Glutamatergic neuron (in vitro differentiated cells): ENCODE measurements at places on chromosomes 4 and X.

- no peak for DNase-seq
Observed at GRCh38 chrX:38654302-38654701, 93.0 kb downstream of the TSPAN7 start.

DNA sequence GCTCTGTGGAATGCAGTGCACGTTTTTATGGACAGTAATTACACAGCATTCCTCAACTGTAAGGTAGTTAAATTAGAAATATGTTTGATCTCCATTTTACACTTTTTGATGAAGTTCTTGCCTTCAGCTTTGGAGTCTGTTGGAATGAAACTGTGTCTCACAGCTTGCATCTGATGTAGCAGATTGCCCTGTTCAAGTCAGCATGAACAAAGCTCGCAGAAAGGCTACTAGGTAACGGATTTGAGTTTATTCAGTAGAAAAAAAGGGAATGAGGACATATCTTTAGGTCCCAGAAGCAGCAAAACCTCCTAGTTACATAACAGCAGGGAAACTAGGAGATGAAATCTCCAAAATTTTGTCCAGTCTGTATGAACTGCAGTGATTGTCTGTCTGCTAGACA lies 24.3 kb upstream of the CBLL2 start:
- no peak for DNase-seq

- no peak for DNase-seq
Observed at GRCh38 chr4:168605411-168605810, 108.6 kb downstream of the PALLD start.

DNA sequence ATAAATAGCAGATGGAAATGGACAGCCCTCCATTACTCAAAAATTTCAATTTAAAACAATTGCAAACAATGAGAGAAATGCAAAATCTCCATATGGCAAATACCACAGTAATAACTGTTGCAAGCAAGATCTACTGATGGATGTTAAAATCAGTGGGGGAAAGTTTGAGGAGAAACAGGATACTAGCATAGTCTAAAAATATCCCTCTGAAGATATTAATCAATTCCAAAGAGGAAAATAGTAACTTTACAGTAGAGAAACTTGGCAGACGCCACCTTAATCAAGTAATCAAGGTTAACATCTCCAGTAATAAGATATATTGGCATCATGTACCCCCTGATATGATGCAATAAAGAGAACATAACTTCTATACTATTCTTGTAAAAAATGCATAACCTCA lies 344.8 kb downstream of the ZNF674 start:
- no peak for DNase-seq

GRCh38 chr4:153448003-153448731 lies 18.0 kb upstream of the TMEM131L start:
- DNase-seq: no peak

DNA sequence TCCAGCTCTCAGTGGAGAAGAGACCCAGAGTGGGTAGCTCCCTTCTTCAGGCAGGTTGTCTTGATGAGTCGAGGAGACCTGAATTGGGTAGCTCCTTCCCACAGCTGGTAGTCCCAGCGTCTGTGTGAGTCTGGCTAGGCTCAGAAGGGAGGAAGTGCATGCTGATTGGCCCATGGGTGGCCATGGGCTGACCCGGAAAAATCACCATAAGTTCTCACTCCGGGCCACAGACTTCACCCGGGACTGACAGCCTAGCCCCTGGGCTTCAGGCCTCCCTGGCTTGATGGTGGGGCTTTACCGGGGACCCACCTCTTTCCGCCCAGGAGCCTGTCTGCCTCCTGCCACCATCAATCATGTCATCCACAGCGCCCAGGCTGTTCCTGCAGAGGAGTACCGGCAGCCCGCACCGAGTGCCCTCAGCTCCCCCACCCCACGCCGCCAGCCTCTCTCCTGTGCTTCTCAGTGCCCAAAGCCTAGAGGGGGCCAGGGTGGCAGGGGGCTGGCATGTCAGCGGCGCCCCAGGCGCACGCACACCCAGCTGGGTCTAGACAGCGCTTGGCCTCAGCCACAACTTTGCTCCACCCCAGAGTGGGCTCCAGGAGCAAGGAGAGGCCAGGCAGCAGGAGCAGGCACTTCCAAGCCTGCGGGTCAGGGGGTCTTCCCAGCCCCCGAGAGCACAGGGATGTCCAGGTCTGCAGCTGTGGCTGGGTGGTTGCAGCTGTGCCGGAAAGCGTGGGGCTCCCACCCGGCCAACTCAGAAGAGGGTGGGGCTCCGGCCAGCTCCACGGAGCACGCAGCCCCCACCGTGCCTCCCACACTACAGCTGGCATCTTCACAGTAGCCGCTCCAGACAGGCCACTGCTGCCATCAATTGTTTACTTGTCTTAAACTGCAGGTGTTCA lies 16.1 kb upstream of the SAT1 start:
- no peak for DNase-seq

GRCh38 chr4:74366367-74366911 lies 1.5 kb downstream of the EREG start:
- DNase-seq: no peak

DNA sequence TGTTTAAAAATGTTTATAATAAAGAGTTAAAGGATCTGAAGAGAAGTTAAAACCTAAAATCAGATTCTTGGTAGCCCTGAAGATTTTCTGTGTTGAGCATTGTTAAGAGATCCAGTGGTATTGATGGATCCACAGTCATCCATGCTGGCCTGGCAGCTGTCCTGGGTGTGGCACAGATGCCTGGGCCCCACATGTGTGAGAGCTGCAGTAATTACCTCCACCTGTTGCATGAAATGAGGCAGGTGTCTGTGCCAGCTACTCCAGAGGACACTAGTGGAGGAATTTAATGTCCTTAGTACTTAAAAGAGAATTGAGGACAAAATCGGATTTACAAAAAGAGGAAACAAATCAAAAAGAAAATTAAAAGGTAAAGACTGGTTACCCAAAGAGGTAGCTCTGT lies 44.0 kb downstream of the MGST2 start:
- no peak for DNase-seq

- DNase-seq: no peak
Observed at GRCh38 chr4:39114436-39114835, 52.4 kb downstream of the KLHL5 start.

DNA sequence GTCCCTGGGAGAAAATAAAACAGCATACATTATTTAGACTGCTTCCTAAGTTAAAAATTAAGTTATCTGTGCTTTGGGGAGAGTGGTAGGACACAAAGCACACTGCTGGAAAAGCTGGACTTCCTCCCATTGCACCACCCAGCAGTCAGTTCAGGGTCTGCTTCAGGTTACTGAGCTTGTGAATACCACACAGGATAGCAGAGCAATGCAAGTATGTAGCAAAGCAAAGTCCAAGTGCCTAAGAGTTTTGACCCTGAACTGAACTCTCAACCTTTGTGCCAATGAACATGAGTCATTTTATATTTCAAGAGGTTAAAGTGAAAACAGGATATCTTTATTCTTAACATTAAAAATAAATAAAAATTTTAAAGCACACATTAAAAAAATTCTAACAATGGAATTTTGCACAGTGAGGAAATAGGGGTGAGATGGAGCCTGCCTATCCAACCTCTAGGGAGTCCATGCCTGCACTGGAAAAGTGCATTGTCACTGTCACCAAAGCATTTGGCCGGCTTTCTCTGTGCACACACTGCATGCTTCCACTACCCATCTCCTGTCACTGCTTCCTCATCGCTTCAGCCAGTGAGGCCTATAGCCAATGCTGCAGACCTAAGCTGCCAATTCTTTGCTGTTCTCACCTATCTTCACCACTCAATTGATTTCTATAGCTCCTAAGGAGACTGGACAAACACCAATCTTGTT lies 50.9 kb downstream of the ABCG2 start:
- DNase-seq: no peak

GRCh38 chrX:18649498-18649951 lies 22.4 kb downstream of the RS1 start:
- no peak for DNase-seq

GRCh38 chr4:119498527-119498926 lies 130.1 kb downstream of the PDE5A start:
- no peak for DNase-seq

DNA sequence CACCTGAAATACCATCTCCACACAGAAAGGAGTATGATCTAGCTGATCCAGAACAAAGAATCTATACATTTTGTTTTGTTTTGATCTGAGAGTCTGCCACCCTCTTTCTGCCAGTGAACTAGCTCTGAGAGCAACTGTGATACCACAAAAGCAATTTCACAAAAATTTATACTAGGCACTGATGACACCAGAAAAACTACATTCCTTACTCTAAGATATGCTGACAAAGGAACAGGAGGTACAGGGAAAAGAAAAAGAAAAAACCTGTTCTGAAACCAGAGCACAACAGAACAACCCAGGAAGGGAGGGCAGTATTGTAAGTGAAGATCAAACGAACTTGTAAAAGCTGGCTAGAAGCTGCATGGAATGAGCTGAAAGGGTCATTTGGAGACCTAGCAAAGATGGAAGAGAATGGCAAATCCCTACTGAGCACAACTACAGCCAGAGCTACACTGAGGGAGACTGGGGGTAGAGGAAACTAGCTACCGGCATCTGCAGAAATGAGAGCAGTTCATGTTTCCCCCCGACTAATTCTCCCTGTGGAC lies 31.9 kb downstream of the AMOT start:
- no peak for DNase-seq
